Globus pallidus (tissue), 1 donor: ENCODE measurements at places on chromosomes 5 and 9.

DNA sequence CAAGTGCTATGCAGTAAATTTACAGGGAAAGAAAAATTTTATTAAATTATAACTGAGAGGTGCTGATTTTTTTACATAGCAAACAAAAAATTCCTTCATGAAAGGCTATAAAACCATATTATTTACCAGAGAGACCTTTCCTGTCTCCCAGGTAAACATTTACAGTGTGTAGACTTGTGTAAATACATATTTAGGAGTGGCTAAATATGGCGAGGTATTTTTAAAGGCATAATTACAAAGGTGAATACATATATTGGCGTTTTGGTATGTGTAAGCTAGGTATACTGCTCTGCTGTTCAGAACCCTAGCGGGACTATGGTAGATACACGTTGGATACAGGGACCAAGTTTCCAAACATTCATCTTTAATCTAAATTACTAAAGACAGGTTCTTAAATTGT lies 170.6 kb upstream of the MEF2C start:
- DNase-seq, result no peak

- DNase-seq, result no peak
Measured at GRCh38 chr5:125630237-125630636, 793.0 kb upstream of the GRAMD2B start.

DNA sequence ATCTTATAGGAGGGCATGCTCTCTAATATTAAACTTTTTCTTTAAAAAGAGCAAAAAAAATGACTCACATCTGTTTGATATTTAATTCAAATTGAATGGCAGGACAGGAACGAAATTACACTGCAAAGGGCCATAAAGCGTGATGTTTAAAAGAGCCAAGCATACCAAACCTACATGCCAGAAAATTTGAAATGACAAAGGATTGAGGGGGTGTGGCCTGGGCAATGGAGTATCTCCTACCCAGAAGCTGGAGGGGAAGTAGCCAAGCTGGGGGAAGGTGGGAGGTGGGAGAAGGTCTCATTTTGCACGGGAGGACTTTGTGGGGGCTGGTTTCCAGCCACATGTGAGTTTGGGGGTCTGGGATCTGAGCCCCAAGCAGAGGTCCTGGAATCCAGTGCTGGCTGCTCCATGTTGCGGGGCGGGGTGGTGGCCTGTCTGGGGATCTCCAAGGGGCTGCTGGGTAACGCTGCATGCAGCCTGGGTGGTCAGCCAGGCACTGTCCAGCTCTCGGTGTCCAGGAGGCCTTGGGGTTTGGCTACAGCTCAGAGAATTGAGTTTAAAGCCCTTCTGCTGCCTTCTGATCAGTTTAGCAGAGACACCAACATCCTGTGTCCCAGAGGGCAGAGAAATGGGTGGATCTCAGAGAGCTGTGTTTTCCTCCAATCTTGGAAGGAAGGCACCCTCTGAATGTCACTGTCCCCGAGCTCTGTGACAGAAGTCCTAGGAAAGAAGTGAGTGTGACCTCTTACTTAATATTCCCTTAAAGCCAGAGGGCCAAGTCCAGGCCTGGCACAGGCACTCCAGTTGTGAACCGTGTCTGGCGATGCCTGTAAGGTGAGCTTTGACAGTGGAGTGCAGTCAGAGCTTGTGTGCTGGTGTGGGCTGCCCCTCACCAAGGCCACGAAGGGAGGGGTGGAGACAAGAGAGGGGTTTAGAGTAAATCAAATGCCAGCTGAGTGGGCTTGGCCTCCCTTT lies 7.6 kb downstream of the DCANP1 start:
- DNase-seq, result no peak

DNA sequence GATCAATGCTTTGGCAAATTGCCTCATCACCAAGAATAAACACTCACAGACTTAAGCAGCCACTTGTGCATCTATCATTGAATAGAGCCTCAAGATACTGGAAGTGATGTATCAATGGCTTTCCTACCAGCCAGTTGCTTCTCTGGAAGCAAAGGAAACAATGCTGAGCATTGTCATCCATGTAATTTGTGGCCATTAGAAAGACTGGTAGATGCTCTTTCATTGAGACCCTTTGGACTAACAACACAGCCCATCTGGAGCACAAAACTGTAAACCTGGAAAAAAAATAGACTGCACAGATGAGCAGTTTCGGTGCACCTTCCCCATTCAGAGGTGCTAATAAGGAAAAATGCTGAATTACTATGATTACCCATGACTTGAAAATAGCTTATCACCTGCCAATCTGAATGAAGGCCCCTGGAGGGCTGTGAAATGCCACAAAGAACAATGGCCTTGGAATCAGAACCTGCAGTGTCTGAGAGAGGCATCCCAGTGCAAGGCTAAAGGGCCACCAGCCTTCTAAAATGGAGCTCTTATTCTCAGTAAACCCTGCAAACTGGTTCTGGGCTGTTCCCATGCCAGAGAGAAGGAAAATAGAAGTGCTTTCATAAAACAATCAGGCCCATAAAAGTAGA lies 127.5 kb downstream of the RFK start:
- no peak for DNase-seq

GRCh38 chr5:45355189-45355992 lies 340.8 kb downstream of the HCN1 start:
- DNase-seq, result no peak

DNA sequence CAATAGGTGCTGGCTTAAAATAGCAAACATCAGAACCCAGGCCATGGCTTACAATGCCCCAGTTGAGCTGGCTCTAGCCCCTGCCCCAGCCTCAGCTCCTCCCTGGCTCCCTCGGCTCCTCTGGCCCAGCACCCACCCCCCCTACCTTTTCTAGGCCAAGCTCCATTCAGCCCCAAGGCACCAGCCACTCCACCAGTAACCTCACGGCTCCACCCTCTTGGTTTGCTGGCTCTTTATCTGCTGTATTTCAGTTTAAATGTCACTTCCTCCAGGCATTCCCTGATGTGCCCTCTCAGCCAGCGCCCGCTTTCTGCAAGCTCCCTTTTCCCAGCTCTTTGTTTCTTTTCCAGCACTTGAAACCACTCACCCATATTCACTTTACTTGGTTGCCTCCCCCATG lies 10.6 kb downstream of the C1QTNF2 start:
- DNase-seq, result no peak

- DNase-seq, result no peak
Measured at GRCh38 chr5:158534203-158534602, 565.5 kb downstream of the EBF1 start.

- DNase-seq, result no peak
Measured at GRCh38 chr5:158079097-158079496, 220.2 kb upstream of the CLINT1 start.

- DNase-seq, result no peak
Measured at GRCh38 chr9:81676395-81676794, 13.0 kb downstream of the TLE1 start.

- no peak for DNase-seq
Measured at GRCh38 chr9:131419716-131420115, 25.8 kb downstream of the PRRC2B start.

DNA sequence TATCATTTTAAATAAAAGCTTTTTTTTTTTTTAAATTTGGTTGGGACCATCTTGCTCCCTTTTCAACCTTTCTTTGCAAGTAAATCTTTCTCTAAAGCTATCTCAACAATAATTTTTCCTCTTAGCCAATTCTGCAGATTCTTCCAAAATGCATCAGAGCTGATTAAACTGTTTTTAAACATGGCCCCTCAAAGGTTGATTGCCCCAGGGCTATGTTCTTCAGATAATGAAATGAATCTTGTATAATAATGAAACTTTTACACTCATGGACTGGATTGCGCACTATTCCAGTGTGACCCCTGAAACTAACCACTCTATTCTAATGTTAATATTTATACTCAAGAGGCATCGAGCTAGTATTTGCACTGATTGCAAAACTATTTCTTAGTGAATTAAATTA lies 222.8 kb upstream of the PRDM9 start:
- no peak for DNase-seq

DNA sequence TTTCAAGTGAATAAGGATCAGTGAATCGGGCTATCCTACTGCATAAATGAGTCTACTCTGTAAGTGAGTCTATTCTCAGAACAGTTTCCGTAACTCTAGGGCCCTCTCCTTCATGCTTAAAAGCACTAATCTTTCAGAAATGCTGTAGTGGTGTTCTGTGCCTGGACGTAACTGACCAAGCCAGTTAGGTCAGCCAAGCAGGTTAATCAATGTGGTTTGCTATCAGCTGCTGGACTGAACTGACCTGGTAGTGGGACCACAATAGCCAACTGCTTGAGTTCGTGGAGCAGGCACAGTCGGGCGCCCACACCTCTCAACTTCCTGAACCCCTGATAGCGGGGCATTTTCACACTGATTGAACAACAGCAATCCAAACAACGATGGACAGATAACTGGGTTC lies 6.8 kb downstream of the SLC1A3 start:
- DNase-seq, result no peak

GRCh38 chr5:137086342-137086741 lies 412.8 kb downstream of the SPOCK1 start:
- peak; percentile 18 for DNase-seq

GRCh38 chr5:95163079-95163478 lies 121.8 kb downstream of the MCTP1 start:
- DNase-seq, result no peak
